ENCODE measurements at places on chromosomes 2 and 18.

- no peak for DNase-seq
Measured at GRCh38 chr2:175552902-175553301, 371.4 kb upstream of the ATP5MC3 start.

DNA sequence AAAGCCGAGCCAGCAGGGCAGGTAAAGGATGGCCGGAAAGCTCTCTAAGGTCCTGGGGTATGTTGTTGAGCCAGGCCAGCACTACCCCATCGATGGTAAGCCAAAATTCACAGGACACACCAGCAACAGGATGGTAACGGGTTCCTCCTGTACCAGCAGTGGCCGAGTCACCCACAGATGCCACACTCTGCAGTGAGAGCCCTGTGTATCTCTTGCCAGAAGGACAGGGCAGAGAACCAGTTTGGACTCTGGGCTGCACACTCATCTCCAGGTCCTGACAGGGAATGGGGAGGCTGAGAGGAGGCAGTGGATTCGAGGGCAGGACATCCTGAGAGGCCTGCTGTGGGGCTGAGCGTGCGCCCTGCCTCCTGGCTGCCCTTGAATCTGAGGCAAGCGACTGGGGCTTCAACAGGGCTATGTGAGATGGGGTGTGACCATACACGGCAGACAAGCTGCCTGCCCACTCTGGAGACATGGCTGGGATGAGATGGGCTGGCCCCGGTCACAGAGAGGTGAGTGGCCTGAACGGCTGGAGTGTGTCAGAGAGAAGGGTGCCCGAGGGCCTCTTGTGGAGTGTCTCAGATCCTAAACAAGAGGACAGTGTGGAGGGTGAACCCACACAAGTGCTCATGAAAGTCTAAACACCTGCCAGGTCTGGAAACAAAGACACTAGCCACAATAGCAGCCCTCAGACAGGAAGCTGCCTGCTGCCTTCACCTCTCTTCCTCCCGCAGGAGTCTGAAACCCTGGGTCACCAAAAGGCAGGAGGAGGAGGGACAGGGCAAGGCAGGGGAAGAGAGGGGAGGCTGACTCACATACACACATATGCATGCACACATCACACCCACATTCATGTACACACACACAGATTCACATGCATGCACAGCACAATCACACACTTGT lies 182.3 kb downstream of the LOXHD1 start:
- DNase-seq, result no peak

GRCh38 chr2:235634435-235635158 lies 140.8 kb downstream of the AGAP1 start:
- DNase-seq, result no peak

- DNase-seq, result no peak
Measured at GRCh38 chr2:3465844-3466481, 53.4 kb downstream of the ADI1 start.

DNA sequence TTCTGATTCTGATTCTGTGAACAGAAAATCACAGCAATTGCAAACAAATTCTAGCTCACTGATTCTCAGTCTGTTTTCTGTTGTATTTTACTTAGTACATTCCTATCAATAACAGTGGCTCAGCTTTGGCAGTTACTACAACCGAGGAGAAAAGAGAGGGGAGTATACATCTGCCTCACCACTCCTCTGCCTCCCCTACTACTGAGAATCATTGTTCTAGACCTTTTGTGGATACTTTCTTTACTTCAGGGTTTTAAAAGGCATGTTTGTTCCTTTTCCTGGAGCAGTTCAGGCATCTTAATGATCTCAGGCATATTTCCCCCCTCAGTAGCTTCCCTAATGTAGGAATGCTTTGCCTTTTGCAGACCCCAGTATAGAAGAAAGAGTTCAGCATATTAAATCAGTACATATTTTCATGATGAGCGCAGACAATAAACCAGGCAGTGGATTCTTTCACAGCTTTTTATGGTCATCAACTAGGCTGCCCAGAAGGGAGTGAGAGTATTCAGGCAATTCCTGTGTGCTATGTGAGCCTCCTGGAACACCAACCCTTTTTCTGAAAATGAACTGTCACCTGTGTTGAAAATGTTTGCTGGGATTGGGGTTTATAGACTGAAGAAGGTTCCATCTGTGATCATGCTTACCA lies 10.3 kb downstream of the STAMBP start:
- no peak for DNase-seq

DNA sequence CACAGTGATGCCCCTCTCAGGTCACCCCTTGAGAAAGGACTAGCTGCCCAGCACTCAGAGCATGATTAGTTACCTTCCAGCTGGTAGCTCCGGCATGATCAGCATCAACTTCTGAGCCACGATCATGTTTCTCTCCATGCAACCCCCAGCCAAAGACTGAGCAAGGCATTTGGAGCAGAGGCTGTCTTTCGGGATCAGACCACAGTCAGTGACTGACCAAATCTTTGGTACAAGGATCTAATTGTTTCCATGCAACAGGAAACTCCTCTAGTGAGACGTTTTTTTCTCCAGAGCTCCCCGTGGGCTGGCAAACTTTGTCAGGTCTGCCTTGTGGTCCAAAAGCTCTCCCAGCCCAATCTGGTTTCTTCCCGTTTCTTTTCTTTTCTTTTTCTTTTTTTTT lies 244.3 kb downstream of the METTL4 start:
- no peak for DNase-seq

DNA sequence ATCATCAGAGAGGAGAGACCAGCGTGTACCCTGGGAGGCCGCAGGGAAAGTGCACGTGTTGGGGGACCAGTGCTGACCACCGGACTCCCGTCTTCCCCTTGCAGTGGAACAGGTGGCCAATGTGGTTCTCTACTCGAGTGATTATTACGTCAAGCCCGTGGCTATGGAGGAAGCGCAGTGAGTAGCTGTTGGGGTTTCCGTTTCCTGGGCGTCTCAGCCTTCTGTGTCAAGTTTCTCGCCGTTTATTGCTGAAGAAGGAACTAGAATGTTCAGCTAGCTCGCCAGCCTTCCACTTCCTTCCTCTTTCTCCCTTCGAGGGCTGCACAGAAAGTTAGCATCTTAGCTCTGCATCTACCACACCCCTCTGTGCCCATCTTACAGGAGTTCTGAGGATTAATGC lies 22.8 kb upstream of the DGKD start:
- DNase-seq, result peak; percentile 66

DNA sequence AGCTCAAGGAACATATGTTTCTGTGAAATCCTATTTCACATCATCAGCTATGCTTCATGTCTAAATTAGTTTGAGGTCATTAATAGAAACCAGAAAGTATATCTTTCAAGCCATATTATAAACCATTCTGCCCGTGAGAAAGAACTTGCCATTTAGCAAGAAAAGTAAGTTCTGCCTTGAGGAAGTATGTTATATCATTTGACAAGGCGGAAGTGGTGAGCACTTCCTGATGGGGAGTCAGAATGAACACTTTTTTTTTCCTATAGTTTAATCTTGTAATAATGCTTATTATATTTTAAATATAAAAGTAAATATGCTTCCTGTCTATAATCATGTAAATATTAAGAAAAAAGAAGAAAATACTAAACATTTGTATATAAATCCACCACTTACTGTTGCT lies 39.3 kb upstream of the NRXN1 start:
- DNase-seq, result no peak

GRCh38 chr2:206739271-206739670 lies 21.1 kb upstream of the DYTN start:
- no peak for DNase-seq

DNA sequence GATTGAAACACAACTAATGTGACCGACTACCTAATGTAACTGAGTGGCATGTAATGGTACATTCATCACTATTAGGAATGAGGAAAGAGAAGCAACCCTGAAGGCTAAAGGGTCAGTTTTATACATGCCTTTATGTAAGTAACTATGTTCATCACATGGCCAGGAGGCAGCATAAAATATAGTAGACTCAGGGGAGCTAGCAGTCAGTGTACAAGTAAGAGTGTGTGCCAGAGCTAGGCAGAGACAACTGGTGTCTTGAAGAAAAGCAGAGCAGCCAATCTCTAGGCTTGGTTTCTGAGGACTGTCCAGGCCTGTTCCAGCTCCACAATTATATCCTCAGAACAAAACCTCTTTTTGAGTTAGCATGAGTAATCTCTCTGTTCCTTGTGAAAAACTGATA lies 18.1 kb downstream of the SMAD2 start:
- no peak for DNase-seq

DNA sequence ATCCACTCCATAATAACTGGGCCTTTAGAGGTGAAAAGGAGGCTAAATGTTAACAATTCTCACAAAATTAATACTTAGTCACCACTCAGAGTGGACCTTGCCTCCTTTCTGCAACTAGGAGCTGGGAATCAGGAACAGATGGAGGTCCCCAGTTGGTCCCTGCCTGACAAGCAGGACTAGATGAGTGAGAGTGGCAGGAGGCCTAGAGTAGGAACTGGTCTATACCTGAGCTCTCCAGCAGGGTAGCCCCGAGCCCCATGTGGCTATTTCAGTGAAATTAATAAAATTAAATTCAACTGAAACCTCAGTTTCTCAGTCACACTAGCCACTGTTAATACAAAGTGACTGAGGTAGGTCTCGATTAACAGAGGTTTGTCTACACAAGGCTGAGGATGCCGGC lies 150.5 kb downstream of the MYO5B start:
- no peak for DNase-seq

DNA sequence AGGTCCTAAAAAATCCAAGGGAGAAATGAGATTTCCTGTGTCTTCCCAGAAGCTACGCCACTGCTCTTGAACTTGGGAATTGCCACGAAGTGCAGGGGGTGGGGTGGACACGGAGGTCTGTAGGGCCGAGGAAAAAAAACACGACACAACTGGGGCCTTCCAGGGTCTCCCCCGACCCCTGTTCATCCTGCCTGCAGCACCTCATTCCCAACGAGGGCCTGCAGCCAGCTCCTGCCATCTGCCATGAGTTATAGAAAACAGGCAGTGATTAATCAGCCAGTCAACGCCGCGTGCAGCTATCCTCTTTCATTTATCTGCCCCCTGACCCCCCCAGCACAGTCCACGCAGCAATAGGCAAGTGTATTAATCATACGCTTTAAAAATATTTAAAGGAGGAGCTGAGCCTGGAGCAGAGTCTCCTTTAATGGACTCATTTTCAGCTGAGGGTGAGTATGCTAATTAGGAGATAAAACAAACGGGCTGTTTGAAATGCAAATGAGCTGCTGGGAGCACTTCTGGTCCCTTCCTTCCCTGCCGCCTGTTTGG lies 209.9 kb downstream of the TFCP2L1 start:
- DNase-seq, result no peak

DNA sequence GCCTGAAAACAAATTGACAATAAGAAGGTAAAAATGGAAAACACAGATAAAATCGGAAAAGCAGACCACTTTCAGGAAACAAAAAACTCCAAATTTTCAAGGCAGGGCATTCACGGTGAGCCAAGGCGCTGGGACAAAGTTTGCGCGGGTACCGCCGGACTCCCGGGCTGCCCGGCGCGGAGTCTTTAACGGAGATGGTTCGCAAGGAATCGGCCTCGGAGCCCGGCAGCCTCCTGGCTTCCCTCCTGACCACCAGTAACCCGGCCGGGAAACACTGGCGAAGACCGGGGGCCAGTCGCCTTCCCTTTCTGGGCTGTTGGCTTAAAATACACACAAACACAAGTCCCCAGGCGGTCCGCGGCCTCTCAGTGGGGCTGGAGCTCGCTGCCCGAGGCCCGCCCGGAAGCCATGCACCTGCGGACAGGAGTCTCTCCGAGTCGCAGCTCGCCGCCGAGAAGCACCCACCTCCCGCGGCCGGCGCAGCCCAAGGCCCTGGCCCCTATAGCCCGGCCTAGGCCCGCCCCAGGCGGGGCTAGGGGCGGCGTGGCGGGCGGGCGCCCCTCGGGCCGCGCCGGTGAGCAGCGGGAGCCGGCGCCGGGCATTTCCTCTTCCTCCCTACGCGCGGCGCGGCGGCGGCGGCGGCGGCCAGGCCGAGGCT lies 622 bp upstream of the KCMF1 start:
- DNase-seq, result peak; percentile 49

DNA sequence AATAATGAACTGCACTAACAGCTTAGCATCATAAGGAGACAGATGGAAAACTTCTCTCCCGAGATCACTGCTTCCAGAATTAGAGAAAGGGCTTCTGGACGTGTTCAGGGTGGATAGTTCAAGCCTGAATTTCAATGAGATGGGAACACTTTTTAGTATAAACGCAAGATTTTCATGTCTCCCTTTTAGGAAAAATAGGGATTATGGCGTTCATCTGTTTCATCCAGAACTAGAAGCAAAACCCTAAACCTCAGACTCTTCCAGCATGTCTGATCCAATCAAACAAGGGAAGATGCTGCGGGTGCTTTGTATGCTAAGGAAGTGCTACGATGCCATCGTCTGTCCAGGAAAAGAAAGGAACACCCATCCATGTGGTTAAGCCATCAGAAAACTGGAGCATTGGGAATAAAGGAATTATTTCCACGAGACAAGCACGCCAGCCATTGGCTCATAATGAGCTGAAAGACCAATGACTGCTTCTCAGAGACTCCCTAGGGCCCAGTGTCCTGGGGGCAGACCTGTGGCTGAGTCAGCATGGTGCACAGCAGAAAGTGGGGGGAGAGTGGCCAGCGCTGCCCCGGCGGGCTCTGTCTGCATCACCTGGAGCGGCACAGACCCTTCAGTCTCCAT lies 65.9 kb upstream of the AFF3 start:
- no peak for DNase-seq

DNA sequence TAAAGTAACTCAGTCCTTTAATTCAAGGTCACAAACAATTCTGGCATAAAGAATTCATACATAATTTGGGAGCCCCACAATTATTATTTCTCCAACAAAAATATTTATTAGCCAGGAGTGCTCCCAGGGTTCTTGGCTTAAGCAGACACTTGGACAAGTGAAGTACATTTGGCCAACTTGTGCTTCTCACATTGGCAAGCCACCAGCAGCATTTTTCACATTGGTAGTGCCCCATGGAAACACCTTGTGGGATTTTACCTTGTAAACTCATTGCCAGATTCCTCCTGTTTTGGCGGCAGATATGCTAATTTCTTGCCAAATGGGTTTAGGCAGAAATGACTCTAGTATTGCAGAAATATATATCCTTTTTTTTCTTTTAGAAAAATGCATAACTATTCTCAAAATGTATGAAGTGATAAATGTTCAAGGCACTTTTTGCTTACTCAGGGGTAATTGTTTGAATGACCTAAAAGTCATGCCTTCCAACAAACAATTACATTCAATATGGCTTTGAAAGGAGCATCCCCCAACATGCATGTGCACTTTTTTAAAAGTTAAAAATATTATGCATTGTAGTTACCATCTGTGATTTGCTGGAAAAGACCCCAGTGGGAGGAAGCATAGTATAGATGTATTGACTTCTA lies 113.5 kb downstream of the CSRNP3 start:
- no peak for DNase-seq

DNA sequence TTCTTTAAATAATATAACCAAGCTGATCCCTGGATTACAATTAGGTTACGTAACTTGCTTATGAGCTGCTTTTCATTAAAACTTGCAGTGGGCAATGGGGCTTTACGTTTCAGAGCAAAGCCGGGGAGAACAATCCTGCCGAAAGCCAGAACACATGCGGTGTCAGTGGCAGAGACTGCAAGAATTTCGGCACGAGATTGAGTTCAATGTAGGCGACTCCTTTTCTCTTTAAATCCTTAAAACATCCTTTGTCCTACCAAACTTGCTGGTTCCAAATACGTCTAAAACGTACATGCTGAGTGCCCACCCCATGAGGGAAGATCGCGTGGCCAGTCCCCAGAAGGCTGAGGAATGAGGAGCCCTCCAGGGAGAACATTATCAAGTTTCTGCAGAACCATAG lies 36.8 kb upstream of the NCOA1 start:
- no peak for DNase-seq
